ENCODE measurements at places on chromosomes 6 and 20.

- no peak for DNase-seq
Measured at GRCh38 chr6:166872531-166873009, 83.8 kb downstream of the RNASET2 start.

DNA sequence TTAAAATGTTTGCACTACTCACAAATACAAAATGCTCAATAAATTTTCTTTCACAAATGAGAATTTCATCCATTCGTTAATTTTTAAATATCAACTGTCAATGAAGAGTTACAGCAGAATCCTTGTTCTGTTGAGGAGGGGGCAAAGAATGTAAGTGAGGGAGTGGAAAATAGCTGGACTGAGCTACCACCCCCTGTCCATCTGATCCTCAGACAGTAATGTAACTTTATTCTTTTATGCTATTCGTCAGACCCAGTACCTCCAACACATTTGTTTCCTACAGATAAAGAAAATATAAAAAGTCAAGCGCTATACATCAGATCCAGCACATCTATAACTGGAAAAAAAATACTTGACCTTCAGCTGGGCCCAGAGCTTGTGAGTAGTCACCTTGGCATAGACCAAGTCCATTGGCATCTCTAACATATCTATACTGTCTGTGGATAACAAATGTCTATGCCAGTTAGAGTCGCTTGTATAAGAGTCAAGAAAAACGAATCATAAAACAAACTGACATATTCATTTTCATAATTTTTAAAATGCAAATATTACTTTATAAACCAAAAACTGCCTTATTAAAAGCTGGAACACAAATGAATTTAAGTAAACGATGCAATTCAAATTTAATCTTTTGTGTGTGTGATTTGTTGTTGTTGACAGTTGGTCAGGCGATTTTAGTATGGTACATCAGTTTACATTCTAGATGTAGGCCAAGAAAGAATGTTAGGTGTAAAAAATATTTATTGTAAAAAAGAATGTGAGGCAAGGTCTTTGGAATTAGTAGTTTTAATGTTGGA lies 57.2 kb upstream of the HFE start:
- no peak for DNase-seq

DNA sequence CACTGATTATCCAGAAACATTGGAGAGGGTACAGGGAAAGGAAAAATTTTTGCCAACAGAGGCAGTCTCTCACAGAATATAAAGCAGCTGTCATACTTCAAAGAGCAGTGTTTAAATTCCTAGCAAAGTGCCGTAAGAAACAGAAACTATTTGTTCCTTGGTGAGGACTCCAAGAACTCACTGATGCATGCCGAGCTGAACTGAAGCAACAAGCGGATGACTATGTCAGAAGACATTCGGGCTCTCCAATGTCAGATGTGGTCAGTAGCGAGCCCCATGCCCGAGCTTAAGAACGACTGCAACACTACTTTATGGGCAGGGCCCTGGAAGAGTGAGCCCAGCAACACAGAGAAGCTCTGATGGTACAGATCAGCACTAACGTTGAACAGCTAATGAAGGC lies 54.7 kb downstream of the OR2B6 start:
- DNase-seq = no peak

- no peak for DNase-seq
Measured at GRCh38 chr6:136749359-136749997, 42.8 kb downstream of the MAP3K5 start.

DNA sequence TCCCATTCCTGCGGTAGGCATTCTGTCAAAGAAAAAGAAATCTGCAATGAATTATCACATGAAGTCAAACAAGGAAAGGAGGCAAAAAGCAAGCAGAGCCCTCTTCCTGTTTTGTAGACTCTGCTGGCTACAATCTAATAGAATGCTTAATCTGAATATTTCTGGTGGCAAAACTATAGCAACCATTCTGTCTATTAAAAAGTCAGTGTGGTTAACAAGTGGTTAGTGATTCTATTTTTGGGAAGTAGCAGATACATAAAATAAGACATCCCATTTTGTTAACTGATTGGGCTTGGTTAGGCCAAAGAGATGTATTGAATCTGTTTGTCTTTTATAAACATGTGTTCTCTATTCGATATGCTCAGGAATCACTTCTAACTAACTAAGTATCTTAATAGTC lies 442.3 kb downstream of the CDC5L start:
- no peak for DNase-seq

- no peak for DNase-seq
Measured at GRCh38 chr6:103872233-103872632, 987.5 kb downstream of the HACE1 start.
